Mesenteric fat pad (tissue), 1 donor: ENCODE measurements at places on chromosomes 5 and 9.

GRCh38 chr5:132054031-132054696, 6.3 kb upstream of the IL3 start:
- DNase-seq, result peak; percentile 73

DNA sequence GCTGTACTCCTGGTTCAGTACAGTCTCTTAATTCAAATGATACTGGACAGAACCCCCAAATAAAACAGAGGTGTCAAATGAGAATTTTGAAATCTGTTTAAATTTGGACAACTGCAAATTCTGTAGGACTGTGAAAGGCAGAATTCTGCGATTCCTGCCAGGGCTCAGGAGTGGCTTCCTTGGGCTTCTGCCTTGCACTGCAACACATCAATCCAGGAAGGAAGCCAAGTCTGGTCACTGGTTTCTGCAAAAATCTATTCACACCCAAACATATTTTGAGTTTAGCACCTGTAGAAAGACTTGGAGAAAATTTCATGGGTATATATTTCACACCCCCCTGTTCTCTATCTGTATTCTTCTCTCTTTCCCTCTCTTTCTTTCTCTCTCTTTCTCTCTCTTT, 37.5 kb upstream of the FST start:
- no peak for DNase-seq

GRCh38 chr9:37925786-37926736, 22.1 kb upstream of the SLC25A51 start:
- DNase-seq, result no peak

- no peak for DNase-seq
Observed at GRCh38 chr9:94533155-94533554, 21.7 kb upstream of the PCAT7 start.

DNA sequence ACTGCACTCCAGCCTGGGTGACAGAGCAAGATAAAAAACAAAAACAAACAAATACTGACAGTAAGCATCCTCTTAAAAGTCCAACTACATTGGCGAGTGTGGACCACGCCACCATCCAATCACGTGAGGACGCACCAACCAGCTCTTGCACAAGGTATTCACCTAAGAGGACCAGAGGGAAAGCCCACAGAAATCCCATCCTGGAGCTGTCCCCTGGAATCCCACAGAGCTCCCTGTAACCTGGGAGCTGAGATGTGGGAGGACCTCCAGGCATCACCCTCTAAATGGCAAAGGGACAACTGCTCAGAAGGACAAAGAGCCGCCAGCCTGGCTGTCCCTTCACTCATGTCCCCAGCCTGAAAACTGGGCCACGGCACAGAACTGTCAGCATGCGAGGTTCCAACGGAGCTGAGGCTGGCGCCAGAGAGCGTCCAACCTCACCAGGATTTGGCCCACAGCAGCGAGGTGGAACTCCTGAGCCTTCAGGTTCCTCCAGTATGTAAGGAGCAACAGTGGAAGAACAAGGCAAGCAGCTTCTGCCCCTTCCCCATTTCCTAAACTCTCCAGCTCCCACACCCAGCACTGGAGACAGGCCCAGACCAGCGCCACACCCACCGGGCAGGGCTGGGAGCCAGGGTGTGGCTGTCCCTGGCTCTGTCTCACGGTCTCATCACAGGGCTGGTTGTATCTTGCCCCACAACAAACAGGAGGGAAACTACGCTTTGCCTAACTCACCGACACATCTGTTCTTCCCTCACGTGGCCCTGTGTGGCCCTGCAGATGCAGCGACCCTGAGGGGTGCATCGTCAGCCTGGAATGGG, 15.2 kb downstream of the IPPK start:
- DNase-seq, result peak; percentile 69

GRCh38 chr9:20598367-20598766, 23.9 kb downstream of the MLLT3 start:
- DNase-seq, result no peak

DNA sequence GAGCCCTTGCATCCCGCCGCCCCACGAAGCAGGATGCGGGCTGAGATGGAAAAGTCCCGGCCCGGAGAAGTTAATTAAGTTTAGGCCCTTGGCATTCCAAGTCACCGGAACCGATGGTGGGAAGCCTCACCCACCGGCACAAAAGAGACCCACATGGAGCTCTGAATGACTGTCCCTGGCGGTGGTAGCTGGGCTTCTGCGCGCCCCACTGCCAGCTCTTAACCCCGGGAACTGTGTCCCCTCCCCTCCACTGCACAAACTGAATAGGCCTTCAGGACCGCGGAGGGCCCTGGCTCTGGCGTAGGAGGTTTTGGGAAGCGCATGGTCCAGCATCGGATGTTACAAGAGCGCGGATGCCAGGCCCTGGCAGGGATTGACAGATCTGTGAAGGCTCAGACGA, 291.1 kb upstream of the TUT7 start:
- DNase-seq, result no peak

- peak; percentile 89 for DNase-seq
Observed at GRCh38 chr5:120465436-120465961, 1.4 kb downstream of the PRR16 start.

DNA sequence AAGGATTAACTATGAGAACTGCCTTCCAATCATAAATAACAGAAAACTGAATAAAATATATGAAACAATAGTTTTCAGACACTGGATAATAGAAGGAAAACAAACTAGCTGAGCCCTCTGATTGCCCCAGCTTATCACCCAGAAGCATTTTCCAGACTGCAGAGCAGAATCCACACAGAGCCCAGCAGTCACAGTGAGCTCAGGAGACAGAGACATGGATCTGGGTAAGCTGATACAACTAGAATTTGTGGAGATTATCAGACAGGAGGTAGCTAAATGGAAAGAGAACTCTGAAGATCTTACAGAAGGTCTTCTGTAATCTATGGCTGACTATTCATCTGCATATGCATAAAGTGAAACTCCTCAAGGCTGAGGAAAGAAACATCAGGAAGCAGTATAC, 128.8 kb downstream of the NR2F1-AS1 start:
- no peak for DNase-seq

DNA sequence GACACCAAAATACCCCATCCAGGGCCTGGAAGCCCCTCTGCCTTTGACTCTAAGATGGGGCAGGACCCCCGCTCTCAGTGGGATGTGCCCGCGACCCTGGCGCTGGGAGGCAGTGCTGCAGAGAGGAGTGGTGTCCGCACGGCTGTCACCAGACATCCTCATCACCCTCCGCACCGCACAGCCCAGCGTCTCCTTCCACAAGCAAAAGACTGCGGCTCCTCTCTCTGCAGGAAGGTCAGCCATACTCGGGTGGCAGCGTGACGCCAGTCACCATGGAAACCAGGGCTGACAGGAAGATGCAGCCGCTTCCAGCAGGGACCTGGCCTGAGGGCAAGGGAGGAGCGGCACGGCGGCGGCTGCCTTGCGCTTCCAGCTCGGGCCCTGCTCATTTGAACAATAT, 17.1 kb upstream of the SLC6A3 start:
- peak; percentile 87 for DNase-seq

DNA sequence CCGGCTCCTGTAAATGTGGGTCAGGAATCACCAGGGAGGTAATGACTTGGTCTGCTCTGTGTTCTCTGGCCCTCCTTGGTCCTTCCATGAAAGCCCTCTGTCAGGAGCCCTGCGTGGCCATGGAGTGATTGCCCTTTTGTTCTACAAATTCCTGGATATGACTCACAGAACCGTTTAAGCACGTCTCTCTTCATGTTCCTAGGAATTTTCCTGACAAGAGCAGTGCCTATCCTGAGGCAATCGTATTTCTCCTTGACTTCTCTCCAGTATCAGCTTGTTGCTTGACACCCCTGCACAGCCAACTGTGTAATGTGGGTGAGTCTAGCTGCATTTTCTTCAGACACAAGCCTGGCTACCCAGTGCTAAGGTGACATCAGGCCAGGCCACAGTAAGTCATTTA, 274.3 kb upstream of the ZNF462 start:
- DNase-seq, result no peak

DNA sequence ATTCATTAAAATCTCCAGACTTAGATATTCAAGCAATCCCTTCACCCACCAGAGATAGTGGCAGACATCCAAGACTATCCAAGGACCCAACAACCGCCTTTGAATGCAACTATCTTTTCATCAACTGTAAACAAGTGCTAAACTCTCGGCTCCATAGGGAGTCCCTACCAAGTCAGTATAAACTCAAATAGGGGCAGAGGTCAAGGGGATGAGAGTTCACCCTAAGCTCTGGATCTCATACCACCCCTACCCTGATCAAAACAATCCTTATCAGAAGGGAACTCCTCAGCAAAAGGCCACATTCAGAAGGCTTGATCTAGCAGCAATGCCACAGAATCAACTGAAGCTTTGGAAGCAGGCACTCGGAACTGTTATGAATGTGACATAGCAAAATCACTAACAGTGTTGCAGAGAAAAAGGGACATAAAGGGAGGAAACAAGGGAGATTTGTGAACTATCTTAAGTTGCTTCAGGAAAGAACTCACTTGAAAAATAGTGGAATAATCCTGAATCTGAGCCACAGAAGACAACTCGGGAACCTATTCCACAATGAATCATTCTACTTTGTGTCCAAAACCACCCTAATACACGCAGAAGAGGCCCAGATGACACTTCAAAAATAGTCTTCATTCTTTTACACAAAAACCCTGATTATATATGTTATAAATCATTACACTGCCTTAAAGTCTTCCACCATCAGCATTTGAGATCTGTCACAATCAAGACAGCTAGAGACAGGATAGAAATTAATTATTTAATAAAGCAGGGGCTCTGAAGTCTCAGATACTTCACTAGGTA, 49.8 kb downstream of the NR6A1 start:
- no peak for DNase-seq

DNA sequence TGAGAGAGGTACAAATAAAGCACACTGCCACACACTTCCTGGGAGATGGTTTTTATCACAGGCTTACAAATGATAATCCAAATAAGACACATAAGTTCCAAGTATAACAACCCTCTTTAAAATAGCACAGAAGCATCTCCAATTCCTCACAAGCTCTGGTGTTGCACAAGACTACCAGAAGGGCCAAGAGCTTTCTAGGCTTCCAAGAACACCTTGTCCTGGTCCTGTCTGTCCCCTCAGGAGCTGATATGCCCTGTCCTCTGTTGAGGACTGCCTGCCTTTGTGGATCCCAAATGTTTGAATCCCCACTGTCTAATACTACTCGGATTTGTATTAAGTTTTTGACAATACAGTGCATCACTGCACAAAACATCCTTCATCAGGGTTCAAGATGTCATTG, 110.1 kb downstream of the SPOCK1 start:
- no peak for DNase-seq

DNA sequence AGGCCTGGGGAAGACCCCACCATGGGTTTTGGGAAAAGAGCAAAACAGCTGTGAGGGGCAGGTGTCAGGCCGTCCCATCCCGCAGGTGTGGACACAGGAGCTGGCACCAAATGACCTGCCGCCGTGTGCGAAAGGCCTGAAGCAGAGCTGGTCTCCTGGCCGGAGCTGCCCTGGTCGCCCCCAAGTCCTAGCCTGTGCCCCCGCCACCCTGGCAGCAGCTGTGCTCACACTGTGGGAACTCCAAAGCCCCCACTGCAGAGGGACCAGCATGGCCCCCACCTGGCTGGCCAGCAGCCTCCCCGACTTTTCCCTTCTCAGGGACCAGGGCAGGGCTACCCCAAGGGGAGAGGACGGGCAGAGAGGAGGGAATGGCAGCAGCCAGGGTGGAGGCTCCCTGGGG, 88.4 kb downstream of the KCNT1 start:
- DNase-seq, result no peak
